PC-9 (cell line): ENCODE measurements at places on chromosomes 4 and X.
A peak's percentile ranks its signal among the peaks of the same experiment; 100 is the strongest.

GRCh38 chrX:151773434-151773833, 38.9 kb downstream of the CNGA2 start:
- DNase-seq = no peak

DNA sequence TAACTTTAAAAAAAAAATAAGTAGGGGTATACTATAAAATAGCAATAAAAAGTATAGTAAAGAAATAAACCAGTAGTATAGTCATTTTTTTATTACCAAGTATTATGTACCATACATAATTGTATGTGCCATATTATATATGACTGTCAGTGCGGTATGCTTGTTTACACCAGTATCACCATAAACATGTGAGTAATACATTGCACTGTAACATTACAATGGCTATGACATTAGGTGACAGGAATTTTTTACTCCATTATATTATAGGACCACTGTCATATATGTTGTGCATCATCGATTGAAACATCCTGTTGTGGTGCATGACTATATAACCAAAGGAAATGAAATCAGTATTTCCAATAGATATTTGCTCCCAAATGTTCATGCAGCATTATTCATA, 176.9 kb upstream of the ARHGAP24 start:
- DNase-seq = no peak

- DNase-seq = no peak
Observed at GRCh38 chr4:19074036-19074435, 1052.5 kb upstream of the LCORL start.

DNA sequence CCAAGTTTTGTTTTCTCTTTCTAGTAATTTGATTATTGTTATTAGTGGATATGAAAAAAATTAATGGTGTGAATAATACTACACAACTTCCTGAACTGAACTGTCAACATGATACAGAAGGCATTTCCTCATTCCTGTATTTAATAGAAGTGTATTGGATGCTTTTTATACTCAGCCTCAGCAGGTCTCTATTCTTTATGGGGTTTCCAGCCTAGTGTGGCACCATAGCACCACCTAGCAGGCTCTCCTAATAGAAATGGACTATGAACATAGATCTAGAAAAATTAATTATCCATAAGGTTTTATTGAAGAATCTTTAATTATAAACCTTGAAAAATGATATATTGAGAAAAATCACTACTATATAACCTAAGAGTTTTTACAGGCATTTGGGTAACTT, 52.4 kb downstream of the GLRB start:
- DNase-seq = peak; percentile 43
